HCEC 1CT (cell line): ENCODE measurements at places on chromosomes 7 and 10.

GRCh38 chr10:72818076-72818475, 75.5 kb upstream of the OIT3 start:
- no peak for DNase-seq

DNA sequence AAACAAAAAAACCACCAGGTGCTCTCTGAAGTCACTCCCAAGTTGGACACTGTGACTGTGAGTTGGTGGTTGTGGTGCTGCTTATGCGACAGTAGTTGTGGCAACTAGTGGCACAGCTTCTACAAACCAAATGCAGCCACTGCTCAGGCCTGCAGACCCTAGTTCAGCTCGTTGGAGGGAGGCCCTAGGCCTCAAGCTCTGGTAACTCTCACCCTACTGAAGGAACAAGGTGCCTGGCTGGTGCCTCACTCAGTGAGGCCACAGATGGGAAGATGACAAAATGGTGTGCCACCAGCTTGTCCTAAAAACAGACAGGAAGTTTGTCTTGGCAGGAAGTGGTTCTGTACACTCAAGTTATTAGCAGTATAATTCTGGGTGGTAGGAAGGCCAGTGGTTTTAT, 45.3 kb upstream of the RAPGEF5 start:
- DNase-seq = no peak

DNA sequence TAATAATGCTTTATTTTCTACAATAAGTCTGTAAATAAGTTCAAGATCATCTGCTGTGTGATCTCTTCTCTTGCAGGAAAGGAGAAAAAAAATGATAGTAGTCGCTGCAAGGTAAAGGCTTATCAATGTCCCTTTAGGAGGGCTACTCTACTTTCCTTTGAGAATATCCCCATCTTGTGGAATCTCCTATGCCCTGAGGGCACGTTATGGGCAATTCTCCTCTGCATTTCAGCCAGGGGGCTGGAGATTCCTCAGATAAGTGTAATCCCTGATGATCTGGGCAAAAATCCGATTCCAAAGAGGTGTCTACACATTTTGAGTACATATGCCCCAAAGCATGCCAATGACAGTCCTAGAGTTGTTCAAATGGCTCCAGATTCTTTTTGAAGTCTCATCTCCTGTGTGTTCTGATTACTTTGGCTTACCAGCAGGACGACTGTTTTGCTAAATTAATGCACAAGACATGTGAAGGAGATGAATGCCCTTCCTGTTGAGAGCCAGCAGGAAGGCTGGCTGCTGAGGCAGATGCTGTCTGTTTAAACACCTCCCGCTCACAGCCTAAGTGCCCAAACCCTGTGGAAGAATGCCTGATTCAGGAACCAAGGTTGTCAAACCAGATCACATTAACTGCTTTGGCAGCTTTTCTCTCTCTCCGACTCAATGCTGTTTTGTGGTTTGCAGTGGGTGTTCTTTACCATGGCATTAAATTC, 171.2 kb upstream of the COL1A2 start:
- peak; percentile 72 for DNase-seq

DNA sequence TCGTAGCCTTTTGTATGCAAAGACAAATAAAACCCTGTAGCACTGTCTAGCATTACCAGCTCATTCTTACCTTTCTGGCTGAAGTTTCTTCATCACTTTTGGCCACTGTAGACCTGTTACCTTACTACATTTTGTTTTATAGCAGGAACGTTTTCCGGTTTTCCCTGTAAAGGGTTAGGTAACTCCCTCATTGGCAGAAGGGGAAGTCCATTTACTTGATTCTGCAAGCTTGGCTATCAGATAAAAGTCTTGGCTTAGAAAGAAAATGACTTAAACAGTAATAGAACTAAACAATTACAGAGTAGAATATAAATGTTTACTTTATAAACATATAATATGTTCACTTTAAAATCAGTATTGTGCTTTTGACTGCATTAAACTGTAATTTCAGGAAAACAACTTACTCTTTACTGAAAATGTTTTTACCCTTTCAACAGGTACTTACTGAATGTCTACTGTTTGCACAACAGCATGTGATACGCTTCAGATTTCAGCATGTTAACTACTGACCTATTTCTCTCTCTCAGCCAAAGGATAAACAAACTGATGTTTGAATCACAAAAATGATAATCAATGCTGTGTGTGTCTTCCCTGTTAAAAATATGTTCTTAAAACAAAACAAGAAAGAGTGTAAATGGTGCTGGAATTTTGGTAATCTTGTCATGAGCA, 67.1 kb downstream of the OTUD1 start:
- DNase-seq = no peak

- no peak for DNase-seq
Measured at GRCh38 chr7:81924494-81924893, 154.6 kb upstream of the HGF start.

- DNase-seq = peak; percentile 47
Measured at GRCh38 chr10:101495324-101495925, 92.6 kb downstream of the POLL start.

- no peak for DNase-seq
Measured at GRCh38 chr10:60903096-60903495, 40.9 kb downstream of the RHOBTB1 start.

DNA sequence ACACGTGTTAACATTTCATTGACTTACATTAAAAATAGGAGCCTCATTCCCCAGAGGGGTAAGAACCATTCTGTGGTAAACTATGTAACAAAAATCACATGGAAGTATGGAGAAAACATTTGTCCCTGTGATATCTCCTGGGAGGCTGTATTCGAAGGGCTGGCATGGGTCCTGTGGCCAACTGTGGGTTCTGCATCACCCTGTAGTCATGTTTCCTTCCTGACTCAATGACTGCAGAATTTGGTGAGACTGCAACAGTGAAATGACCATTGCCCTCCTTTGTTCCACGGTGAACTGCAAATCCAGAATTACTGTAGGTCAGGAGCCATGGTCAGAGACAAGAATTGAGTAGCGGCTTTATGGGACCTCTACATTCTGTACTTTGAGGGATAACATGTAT, 3.6 kb upstream of the ZEB1 start:
- DNase-seq = peak; percentile 88

GRCh38 chr10:119595676-119596515, 868 bp downstream of the TIAL1 start:
- peak; percentile 19 for DNase-seq

DNA sequence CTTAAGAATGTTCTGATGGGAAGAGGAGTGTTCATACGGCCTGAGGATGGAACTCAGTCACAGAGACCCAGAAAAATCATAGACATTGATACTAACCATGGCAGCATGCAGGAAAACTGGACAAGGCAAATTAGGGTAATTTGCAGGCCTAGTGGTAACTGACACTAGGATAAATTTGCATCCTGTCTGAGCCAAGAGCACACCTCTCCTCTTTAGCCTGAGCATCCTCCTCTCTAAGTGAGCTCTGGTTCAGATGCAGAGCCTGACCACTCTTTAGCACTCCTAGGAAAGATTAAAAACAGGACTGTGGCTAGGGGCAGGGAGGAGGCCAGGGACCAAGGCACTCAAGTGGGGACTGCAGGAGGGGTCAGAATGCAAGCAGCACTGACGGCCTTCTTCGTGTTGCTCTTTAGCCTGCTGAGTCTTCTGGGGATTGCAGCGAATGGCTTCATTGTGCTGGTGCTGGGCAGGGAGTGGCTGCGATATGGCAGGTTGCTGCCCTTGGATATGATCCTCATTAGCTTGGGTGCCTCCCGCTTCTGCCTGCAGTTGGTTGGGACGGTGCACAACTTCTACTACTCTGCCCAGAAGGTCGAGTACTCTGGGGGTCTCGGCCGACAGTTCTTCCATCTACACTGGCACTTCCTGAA, at the start of gene TAS2R41:
Gene TAS2R41, plus strand, starts transcription at position 373 of the 650 bp plus-strand sequence. Its CDS starts 0 bp downstream, at position 373.
- DNase-seq = no peak

DNA sequence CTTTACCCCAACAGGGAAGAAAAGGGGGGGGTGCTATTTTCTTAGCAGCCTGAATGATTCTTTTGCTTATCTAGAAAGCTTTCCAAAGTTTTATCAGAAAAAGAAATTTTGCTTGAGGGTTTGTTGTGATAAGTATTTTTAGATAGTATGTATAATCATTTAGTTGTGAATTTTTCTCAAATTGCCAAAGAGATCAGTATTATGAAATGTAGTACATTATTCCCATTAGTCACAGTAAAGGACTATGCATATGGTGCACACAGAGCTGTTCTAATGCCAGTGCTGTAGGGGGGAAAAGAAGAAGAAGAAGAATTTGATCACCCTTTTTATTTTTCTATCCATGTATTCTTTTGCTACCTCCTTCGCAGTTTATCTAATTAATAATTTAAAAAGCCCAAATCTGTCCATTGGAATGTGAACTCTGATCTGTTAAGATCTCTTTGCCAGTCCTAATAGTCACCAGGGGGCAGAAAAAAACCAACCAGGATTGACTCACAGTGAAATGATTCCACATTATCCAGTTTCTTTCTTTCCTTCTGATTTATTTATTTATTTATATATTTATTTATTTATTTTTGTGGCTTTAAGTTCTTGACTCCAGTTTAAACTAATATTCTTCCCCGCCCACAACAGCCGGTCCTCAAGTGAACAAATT, 4.7 kb downstream of the RBM20 start:
- DNase-seq = peak; percentile 35

- DNase-seq = no peak
Measured at GRCh38 chr10:8874268-8874667, 819.8 kb downstream of the GATA3 start.

- DNase-seq = no peak
Measured at GRCh38 chr10:1401071-1401965, 336.0 kb downstream of the ADARB2 start.

GRCh38 chr7:140035400-140036223, 27.1 kb downstream of the PARP12 start:
- peak; percentile 78 for DNase-seq

GRCh38 chr10:34606890-34607289, 208.2 kb downstream of the PARD3 start:
- DNase-seq = no peak

GRCh38 chr7:45219130-45219529, 61.5 kb downstream of the RAMP3 start:
- DNase-seq = no peak

GRCh38 chr10:15439341-15439842, 68.3 kb upstream of the FAM171A1 start:
- no peak for DNase-seq

DNA sequence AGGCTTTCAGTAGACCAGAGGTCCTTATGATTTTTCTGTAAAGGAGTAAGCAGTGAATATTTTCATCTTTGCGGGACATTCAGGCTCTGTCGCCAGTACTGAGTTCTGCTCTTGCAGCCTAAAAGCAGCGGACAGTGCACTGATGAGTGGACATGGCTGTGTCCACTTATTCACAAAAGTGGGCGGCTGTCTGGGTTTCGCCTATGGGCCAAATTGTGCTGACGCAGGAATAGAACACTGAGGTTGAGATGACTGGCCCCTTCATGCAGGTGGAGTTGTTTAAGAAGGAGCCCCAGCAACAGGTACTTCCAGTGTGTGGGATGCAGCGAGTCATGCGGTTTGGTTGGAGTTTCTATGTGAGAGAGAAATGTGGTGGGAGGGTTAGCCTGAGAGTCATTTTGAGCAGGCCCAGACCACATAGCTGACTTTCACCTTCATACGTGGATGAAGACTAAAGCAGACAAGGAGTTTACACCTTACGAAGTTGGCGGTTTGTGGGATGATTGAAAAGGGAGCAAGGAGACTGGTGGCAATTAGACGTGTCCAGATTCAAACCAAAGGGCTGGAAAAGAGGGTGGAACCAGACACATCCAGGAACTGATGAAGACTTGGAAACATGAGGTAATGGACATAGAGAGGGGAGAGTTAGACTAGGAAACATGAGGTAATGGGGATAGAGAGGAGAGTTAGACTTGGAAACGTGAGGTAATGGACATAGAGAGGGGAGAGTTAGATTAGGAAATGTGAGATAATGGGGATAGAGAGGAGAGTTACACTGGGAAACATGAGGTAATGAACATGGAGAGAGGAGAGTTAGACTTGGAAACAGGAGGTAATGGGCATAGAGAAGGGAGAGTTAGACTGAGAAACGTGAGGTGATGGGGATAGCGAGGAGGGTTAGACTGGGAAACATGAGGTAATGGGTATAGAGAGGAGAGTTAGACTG, 38.2 kb downstream of the WDR37 start:
- DNase-seq = no peak

GRCh38 chr10:61961278-61961677, 59.8 kb downstream of the ARID5B start:
- DNase-seq = no peak

- DNase-seq = no peak
Measured at GRCh38 chr10:111098679-111099437, 22.0 kb downstream of the ADRA2A start.

DNA sequence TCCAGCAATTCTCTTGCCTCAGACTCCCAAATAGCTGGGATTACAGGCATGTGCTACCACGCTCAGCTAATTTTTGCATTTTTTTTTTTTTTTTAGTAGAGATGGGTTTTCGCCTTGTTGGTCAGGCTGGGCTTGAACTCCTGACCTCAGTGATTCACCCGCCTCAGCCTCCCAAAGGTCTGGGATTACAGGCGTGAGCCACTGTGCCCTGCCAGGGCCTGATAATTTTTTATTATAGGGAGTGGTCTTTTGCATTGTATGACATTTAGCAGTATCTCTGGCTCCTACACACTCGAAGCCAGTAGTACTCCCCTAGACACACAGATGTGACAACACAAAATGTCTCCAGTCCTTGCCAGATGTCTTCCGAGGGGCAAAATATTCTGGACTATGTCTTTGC, 124.0 kb downstream of the DKK1 start:
- DNase-seq = no peak

- peak; percentile 37 for DNase-seq
Measured at GRCh38 chr7:38107486-38107893, 70.6 kb upstream of the STARD3NL start.

DNA sequence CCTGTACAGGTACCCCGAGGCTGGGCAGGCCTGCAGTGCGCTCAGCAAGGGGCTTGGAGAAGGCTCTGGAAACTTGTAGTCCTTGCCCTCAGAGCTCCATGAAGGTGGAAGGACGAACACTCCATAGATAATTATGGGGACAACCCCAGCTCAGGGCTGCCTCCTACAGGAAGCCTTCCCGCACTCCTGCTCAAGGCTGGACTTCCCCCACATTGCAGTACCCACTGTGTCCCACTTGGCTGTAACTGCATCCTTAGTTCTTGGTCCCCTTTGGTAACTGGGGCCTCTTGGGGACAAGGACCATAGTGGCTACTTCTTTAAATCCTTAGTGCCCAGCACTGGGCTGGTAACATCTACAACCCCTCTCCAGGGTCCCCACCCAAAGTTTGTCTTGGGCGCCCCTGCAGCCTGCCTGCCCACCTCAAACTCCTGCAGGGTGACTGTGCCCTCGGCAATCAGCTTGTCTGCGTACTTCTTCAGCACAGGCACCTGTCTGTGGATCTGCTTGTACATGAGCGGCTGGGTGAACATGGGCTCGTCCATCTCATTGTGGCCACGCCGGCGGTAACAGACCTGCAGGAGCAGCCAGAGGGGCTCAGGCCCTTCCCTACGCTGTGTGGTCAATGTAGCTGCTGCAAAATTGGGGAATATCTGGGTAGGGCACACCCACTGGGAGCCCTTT, 17.1 kb downstream of the OGDHL start:
- no peak for DNase-seq

DNA sequence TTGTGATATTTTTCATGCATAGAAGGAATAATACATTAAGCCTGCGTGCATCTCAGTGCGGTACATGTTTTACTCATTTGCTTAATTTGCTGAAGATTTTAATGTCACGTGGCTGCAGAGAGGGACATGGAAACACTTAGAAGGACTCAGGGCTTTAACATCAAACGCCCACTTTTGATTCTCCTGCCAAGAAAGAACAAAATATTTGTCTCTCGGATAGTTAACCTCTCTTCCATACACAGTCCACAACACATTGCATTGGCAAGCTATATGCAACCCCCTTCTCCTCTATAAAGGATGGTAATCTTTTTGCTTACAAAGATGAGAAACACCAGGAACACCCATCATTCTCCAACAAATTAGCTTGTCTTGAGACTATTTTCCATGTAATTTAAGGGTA, 148.0 kb upstream of the NRP1 start:
- no peak for DNase-seq
